Left hindlimb (tissue), 1 donor: ENCODE measurements at places on chromosomes 13 and 19.
A peak's percentile ranks its signal among the peaks of the same experiment; 100 is the strongest.

DNA sequence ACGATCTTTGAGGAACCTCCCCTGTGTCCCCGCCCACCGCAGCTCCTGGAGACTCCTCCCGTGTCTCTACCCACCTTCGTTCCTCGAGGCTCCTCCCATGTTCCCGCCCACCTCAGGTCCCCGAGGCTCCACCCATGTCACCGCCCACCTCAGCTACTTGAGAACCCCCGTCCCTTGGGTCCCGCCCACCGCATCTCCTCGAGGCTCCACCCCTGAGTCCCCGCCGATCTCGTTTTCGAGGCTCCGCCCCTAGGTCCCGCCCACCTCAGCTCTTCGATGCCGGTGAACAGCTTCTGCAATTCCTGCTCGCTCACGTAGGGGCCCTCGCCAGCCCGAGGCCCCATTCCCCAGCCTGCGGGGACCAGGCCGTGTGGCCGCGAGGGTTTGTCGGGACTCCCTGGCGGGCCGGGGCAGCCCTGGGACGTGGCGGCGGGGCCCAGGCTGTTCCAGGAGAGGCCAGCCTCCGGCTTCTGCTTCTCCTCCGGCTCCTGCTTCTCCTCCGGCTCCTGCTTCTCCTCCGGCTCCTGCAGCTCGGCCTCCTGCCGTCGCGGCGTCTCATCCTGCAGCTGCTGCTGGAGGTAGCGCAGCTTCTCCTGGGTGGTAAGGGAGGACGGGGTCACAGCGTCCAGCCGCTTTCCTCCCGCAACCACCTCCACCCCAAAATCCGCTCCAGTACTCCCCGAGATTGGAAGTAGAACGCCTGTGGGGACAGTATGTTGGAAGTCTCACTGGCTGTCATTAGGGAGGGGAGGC lies 16.7 kb downstream of the TSKS start:
- DNase-seq: peak; percentile 61

DNA sequence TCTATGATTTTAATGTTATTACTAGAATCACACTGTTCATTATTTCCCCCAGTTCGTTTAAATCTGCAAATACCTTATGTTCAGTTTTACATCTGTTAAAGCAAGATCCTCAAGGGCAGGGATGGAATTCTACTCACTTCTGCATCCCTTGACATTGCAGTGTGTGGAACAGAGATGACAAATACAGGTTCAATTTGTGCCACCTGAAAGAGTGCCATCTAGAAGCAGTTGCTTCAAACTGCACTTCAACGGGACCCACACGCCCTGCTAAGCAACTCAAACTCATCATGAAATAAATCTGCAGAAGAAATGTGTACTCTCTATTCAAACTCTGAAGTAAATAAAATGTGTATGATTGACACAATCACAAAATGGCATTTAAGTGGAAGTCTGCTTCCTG lies 44.5 kb downstream of the RUBCNL start:
- DNase-seq: no peak

- no peak for DNase-seq
These were observed 93.8 kb upstream of the C1QTNF9B start for GRCh38 chr13:23991119-23991518.

GRCh38 chr19:20315543-20315942 lies 148.5 kb downstream of the ZNF486 start:
- no peak for DNase-seq

DNA sequence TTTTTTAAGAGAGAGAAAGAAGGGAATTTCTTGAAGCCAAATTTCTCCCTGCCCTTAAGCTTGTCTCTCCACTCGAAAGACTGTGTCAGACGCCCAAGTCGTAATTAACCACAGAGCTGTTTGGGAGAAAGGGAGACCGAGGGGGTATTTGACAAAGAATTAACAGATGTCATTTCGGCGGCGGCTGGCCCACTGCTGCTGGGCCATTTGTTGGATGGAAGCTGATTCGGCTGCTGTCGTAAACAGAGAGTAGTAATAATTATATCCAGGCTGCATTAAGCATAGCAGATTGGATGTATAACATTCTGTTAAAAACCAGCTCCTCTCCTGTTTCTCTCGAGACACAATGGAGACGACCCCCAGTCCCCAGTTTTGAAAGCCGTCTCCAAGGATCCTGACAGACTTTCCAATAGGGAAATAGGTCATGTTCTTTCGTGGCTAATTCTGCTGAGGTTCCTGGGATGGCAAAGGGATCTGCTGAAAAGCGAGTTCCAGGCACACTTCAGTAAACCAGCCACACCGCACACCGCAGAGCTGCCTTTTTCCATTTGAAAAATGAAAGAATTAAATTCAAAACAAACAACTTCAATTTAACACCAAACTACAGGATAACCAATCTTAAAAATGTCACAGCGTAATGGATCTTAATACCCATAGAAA lies 71.5 kb downstream of the KCTD15 start:
- no peak for DNase-seq

DNA sequence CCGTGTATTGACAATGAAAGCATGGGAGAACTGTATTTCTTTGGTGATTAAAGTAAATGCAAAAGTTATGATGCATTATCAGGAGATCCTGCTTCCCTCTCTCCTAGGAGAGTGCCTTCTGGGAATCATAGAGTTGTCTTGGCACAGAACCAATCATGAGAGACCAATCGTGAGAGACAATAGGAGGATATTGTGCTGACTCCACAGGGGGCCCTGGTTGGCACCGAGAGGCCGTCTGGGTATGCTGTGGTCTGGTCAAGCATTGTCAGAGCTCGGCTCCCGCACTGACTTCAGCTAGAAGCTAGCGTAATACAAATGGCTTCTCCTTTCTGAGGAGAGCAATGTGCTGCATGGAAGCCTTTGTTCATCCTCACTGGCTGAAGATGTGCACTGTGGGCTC lies 131.5 kb upstream of the GJB6 start:
- DNase-seq: no peak

DNA sequence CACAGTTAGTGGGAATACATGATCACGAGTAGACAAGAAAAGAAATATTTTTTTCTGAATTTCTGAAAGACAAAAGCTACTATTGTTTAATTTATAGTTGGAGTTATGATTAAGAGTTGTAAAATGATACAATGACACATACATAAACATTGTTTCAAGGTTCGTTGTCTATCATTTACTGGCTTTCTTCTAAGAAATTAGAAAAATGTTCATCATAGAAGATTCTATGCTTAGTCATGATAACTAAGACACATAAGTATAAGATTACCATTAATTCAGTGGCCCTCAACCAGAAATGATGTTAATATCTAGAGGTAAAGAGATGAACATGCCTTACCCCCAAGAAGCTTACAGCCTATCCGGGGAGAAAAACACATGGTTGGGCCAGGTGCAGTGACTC lies 1832.8 kb upstream of the PRR20A start:
- no peak for DNase-seq

- peak; percentile 62 for DNase-seq
These were observed 114.3 kb downstream of the TEX26 start for GRCh38 chr13:31046711-31047279.

GRCh38 chr19:6802336-6803035 lies 30.0 kb downstream of the VAV1 start:
- no peak for DNase-seq

GRCh38 chr13:108455320-108455719 lies 174.1 kb upstream of the MYO16 start:
- DNase-seq: no peak

DNA sequence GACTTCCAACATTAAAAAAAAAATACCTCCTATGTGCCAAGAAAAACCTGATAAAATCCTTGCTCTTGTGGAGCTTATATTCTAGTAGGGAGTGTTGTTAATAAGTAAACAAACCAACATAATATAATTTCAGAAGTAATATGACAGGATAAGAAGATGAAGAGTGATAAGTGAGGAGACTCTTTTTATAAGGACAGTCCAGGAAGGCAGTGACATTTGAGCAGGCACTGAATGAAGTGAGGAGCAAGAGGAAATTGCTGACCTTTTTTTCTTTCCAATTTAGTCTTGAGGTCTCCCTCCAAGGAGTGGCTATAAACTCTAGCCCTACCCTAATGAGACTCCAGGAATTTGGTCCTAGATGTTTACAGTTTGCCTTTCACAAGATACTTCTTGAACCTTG lies 715.7 kb downstream of the SLITRK1 start:
- no peak for DNase-seq

DNA sequence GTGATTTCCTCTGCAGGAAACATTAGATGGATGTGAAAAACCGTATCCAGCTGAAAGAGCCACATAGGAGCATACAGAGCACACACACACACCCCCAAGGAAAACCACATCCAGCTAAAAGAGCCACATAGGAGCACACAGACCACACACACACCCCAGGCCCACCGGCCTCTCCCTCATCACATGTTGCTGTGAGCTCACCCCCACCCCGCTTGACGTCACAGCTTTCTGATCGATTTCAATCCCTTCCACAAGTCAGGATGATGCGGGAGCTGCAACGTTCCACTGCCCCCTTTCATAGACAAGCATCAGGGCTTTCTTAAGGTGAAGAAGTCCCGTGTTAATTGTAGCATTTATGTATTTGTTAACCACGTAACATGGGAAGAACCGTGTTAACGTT lies 72.4 kb upstream of the SOX1 start:
- DNase-seq: no peak

DNA sequence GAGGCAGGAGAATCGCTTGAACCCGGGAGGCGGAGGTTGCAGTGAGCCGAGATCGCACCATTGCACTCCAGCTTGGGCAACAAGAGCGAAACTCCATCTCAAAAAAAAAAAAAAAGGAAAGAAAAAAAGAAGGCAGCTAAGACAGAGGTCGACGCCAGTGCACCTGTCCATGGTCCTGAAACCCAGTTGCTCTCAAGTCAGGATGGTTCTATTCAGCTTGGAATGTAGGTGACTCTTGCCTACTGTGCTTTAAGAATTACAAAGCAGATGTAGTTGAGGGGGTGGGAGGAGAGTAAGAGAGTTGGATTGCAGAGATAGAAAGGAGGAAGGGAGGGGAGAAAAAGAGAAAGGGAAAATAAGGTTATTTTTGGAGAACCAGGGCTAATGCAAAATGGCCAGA lies 18.7 kb downstream of the CACNG7 start:
- peak; percentile 43 for DNase-seq

DNA sequence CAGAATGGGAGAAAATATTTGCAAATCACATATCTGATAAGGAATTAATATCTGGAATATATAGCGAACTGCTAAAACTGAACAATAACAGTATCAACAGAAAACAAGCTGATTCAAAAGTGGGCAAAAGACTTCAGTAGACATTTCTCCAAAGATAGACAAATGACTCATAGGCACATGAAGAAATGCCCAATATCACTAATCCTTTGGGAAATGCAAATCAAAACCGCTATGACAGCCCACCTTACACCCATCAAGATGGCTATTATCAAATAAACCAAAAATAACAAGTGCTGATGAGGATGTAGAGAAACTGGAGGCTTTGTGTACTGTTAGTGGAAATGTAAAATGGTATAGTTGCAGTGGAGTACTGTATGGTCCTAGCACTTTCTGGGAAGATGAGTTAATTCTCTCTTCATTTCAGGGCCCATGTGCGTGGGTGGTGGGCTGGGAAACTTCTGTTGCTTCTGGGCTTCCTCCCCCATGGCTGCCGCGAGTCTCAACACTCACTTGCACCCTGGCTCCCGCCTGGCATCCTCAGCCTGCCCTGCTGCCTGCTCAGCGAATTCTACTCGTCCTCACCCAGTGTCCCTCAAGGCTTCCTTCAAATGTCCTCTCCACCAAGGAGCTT lies 12.4 kb upstream of the GJA3 start:
- DNase-seq: no peak

DNA sequence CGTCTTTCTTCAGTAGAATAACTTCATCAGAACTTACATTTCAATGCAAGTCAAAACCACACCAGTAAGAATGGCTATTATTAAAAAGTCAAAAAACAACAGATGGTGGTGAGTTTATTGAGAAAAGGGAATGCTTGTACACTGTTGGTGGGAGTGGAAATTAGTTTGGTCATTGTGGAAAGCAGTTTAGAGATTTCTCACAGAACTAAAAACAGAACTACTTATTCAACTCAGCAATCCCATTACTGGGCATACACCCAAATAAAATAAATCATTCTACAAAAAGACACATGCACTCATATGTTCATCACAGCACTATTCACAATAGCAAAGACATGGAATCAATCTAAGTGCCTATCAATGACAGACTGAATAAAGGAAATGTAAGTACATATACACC lies 231.2 kb downstream of the NHLRC3 start:
- no peak for DNase-seq

DNA sequence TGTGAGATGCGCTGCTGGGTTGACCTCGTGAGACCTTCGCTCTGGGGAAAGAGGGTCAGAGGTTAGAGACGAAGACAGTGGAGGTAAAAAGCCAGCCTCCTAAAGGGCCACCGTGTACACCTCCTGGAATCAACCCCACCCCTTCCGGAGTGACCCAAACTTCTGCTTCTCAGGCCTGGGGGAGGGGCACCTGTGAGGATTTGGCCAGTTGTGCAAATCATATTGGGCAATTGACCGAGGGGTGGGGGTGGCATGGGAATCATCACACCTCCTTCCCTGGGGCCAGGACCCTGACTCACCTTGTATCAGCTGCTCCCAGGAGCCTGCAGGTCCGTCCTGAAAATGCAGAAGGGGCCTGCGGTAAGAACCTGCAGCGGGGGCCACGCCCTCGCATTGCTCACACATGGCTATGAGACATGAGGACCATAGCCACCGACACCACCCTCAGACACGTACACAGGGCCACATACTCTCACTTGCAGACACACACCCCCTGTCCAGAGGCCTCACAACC lies 2.8 kb downstream of the TNFSF14 start:
- DNase-seq: no peak

DNA sequence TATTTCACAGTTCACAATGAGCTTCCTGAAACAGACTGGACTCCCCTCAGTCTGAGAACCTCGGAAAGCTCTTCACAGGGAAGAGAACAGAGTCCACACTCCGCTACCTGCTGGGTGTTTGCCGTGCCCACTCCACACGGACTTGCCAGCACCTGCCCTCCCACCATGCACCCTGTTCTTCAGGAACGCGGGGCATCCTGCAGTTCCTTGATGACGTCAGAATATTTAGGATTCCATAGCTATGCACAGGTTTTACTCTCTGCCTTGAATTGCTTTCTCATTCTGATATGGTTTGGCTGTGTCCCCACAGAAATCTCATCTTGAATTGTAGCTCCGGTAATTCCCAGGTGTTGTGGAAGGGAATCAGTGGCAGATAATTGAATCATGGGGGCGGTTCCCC lies 74.4 kb upstream of the FARP1 start:
- DNase-seq: no peak

DNA sequence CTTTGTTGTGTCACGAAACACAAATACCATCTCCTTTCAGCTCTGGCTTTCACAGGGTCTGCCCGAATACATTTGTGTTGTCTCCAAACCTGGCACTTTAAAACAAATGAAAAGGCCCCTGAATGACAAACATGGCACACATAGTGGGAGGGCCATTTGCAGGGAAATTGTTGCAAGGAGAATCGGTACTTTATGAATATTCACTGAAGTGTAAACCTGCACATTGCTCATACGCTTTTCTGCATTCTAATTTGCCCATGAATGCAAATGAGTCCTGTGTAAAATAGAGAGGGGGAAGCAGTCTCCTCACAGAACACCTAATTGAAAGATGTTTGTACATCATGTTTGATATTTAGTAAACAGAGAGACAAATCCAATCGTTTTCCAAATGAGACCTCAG lies 82.7 kb upstream of the PCDH8 start:
- no peak for DNase-seq

- DNase-seq: no peak
These were observed 72.4 kb downstream of the STARD13 start for GRCh38 chr13:33213024-33213768.

GRCh38 chr13:90591260-90591926 lies 756.1 kb upstream of the MIR17HG start:
- no peak for DNase-seq
